ENCODE measurements at places on chromosomes 5 and 9.

DNA sequence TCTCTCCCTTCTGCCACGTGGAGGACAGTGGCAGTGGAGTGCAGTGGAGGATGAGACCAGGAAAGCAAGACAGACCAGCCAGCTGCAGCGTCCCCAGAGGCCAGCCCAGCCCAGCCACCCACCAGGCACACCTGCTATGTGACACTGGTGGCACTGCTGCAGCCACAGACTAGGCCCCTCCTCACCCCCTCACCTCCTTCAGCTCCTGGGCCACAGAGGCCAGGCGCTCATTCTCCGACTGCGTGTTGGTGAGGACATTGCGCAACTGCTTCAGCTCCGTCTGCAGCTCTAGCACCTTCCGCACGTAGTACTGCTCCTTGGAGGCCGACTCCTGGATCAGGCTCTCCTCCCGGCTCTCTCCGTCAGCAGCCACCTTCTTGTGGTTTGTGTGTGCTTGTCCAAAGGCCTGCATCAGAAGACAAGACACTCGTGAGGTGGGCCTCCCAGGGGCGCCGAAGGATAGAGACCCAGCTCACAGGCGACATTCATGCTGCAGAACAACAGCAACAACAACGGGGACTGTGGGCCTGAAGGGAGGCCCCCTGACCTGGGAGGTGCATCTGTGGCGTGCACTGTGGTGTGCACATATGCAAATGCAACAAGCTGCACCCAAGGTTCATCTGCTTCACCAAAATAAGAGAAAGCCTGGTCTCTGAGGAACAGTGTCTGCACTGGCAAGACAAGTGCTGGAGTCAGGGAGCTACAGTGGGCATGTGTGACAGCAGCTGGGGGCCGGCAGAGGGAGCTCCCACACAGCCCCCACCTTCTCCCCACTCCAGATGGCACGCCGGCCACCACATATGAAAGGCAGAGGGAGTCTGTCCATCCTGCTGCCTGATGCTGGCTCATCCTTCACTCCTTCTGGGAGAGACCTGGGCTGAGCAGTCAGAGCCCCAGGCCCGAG, 35.5 kb downstream of the BICD2 start:
- no peak for DNase-seq

- no peak for DNase-seq
Measured at GRCh38 chr5:175387144-175387543, 56.8 kb downstream of the DRD1 start.

DNA sequence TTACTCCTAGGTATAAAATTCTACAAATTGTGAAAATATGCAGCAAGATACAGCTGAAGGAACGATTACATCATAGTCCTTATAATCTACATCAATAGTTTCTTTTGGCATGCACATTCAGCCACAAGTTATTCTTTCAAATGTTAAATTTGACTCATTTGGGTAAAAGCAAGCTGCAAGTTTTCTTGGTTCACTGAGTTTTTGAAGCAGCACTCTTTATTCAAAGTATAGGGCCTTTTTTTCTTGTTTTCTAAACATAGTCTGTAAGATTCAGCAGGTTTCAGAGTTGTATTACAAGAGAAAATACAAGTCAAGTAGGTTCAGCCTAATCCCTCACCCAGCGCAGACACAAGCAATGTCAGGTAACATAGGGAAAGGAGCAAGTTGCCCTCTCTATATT, 981.5 kb downstream of the PTPRD start:
- DNase-seq, result no peak

DNA sequence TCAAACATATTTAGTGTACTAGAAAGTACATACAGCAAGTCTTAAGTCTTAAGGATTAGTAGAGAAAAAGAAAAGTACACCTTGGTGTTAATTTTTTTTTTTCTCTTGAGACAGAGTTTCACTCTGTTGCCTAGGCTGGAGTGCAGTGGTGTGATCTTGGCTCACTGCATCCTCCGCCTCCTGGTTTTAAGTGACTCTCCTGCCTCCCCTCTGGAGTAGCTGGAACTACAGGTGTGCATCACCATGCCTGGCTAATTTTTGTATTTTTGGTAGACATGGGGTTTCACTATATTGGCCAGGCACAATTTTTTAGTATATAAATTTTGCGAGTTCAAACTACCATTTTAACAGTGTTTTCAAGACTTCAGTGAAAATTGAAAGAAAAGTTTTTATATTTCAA, 1941.1 kb upstream of the CDH6 start:
- no peak for DNase-seq

DNA sequence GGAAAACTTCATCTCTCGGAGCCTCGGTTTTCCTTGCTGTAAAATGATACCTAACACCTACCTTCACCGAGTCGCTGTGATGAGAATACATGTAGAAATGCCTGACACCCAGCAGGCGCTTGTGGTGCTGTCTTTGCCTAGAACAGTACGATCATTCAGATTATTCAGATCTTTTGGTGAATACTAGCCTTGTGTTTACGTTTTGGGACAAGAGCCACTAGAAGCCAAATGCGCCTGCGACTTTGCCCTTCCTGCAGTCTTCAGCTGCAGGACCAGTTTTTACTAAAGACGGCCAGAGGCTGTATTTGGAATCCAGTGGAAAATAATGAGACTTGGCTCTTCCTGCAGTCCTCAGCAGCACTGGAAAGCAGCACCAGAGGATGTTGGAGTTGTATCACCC, 189.6 kb downstream of the TRIO start:
- no peak for DNase-seq

DNA sequence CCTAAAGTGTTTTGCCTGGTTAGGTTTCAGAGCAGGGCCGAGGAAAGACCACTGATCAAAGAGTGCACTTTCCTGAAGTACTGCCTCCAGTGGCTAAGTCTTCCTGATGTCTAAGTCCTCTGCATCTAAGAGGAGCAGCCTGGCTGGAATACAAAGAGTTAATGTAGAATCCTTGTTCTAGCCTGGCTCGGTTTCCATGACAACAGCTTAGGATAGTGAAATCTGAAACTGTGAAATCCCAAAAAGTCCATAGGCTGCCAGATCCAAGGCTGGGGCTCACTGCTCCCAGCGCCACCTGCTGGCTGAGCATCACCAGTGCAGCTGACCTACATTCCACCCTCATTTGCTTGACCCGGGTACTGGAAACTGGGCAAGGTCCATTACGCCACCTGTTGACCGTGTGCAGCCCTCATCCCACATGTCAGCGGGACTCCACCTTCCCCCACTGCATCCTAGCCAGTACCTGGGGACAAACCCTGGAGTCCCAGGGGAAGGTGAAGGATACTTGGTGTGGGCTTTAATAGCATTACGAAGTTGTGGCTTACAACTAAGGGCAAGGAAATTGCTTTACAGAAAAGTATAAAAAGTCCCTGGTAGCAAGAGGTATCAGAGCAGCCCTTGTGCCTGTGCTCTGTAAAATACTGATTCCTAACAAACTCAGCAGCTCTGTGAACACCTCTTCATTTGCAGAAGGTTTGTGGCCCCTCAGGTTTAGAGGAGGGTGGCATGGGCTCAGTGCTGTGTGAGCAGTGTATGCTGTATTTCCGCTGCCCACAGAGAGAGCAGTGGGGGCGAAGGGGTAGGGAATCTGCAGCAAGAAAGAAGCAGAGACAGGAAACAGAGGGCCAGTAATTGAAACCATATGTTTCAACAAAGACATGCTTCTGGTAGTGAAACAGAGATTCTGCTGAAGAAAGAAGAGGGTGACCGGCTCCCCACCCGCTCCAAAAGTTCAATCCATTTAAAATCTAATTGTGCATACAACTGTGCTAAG, 36.0 kb downstream of the PCDHGC5 start:
- no peak for DNase-seq

GRCh38 chr9:2291980-2292704, 277.0 kb downstream of the SMARCA2 start:
- DNase-seq, result no peak

DNA sequence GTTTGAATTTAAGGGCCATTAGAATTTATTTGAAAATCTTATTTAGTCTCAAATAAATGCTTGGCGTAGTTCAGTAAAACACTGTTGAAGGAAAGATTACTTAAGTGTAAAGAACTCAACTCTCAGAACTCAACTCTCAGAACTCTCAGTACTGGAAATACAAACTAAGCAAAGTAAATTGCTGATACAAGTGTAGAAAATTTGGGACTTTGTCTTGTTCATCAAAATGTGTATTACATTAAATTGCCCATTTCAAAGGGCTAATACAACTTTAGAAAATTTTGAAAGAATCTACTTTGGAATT, 99.4 kb downstream of the CSNK1G3 start:
- no peak for DNase-seq

DNA sequence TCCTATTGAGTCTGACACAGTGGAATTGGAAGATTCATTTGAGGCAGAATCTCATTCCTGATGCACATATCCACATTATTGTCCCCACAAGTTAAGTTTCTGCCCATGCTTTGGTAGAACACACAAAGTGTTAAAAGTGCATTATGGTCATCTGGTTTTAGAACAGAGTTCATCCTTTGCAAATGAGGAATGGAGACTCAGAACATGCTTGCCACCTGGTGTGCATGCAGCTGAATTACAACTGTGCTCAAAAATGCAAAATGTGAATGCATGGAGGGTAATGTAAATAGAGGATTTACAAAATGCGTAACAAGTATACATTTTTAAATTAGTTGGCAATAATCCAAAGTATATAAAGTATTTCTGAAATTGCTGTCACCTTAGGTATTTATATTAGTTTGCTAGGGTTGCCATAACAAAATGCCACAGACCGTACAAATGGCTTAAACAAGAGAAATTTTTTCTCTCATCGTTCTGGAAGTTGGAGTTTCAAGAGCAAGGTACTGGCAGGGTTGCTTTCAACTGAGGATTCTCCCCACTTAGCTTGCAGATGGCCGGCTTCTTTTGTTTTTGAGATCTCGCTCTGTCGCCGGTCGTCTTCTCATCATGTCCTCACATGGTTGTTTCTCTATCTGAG, 671.1 kb downstream of the TAF11L14 start:
- DNase-seq, result no peak

DNA sequence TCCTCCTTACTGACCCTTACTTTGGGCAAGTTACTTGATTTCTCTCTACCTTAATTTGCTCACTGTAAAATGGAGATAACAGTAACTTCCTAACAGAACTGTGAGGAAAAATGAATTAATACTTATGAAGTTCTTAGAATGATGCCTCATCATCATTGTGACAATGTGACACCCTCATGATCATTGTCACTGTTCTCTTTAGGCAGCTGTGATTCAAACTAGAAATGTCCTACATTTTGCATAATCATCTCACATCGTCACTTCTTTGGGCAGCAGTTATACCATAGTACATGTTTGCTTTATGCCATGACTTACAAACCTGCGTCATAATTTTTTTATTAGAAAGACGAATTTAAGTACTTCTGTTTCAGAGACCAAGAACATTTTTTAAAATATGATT, 9.7 kb downstream of the SLC30A5 start:
- no peak for DNase-seq

GRCh38 chr9:69542942-69543704, 129.0 kb downstream of the APBA1 start:
- no peak for DNase-seq

GRCh38 chr9:69120380-69121154, 53.5 kb upstream of the TJP2 start:
- DNase-seq, result no peak

DNA sequence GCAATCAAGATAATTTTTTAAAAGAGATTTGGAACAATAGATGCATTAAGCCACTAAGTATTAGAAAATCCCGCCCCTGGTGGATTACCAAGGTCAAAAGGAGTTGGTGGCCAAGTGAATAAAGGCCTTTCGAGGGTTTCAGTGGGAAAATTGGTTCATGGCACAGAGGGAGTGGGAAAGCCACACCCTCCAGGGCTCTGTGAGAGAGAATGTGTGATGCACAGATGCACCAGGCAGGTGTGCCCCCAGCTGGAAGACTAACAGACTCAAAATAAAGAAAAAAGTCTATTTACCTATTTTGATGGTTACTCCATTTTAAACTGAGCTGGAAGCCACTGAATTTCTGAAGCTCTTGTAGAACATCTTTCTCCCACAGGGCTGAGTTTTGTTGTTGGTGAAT, 278.0 kb downstream of the DRD1 start:
- DNase-seq, result no peak

DNA sequence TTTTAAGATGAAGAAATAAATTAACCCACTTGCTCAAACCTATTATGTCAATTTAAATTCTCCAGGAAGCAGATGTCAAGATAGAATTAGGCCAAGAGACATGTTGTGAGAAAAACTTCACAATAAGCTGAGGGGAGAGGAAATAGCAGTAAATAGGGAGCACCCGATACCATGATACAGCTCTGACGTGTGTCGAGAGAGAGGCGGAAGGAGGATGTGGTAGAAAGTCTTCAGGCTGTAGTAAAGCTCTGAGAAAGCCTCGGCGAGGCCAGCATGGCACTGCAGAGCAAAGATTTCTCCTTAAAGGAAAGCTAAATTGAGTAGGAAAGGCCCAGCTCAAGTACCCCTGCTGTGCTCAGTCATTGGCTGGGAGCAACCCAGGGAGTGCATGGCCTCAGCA, 6.0 kb upstream of the PUM3 start:
- no peak for DNase-seq

GRCh38 chr9:84827216-84827765, 157.8 kb downstream of the NTRK2 start:
- no peak for DNase-seq

DNA sequence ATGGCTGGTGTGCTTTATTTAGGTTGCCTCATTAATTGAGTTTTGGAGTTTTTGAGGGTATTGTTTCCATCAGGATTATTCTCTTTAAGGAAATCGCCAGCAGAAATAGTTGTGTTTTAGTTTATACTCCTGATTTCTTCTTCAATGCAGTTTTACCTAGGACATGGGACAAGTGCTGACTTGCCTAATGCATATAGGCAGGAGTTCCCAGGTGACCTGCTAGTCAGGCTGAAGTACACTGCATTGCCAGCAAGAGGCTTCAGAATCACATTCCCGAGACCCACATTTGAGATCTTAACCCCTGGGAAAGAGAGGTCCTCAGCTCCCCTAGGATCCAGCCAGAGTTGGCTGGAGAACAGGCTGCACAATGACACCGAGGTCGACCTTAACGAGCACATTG, 1.5 kb upstream of the OR1N2 start:
- DNase-seq, result no peak

- no peak for DNase-seq
Measured at GRCh38 chr5:171898386-171898785, 108.1 kb downstream of the FBXW11 start.

GRCh38 chr5:172451771-172452197, 2.5 kb downstream of the SH3PXD2B start:
- no peak for DNase-seq

DNA sequence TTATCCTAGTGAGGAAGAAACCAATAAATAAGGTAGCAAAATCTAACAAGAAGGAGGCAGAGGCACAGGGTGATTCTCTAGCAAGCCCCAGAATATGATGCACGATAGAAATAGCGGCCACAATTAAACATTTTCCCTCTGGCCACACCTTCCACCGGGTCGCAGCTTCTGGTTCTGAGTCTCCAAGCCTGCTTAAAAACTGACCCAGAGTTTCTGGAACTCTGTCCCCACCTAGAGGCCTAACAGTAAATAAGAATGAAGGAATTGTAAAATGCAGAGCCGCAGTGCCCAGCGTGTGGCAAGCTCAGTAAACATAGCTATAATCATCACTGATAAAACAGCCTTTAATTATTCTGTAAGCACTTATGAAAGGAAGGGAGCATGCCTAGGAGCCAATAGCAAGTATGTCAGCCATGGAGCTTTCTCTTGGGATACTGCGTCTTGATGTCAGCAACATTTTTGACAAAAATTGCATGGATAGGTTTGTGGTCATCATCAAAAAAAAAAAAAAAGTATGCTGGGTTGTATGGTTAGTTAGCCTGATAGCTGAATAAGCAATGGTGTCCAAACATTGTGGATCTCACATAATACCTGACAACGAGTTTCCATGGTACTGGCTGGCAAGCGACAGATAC, 465.5 kb downstream of the DNAH5 start:
- no peak for DNase-seq

GRCh38 chr5:132465059-132465707, 25.4 kb downstream of the IRF1 start:
- no peak for DNase-seq

Data from stimulated activated CD8-positive, alpha-beta memory T cell treated with anti-CD3 and anti-CD28 coated beads, Interleukin-2, amount 100 ng/mL, for 1 hour (primary cell).